ENCODE measurements at places on chromosomes 3 and 15. TPM values are rescaled to one million over a fixed set of nuclear protein-coding genes. Genes with fewer than 3 reads are reported as not detected.

GRCh38 chr3:116299646-116300081 is 145.6 kb downstream of the LSAMP start:
- no peak overlapping the region for H3K27ac ChIP-seq
- H3K4me1 ChIP-seq = no peaks in the 10 kb centered on the region
- H3K27me3 ChIP-seq = no peaks in the 10 kb centered on the region
- no peak for DNase-seq

DNA sequence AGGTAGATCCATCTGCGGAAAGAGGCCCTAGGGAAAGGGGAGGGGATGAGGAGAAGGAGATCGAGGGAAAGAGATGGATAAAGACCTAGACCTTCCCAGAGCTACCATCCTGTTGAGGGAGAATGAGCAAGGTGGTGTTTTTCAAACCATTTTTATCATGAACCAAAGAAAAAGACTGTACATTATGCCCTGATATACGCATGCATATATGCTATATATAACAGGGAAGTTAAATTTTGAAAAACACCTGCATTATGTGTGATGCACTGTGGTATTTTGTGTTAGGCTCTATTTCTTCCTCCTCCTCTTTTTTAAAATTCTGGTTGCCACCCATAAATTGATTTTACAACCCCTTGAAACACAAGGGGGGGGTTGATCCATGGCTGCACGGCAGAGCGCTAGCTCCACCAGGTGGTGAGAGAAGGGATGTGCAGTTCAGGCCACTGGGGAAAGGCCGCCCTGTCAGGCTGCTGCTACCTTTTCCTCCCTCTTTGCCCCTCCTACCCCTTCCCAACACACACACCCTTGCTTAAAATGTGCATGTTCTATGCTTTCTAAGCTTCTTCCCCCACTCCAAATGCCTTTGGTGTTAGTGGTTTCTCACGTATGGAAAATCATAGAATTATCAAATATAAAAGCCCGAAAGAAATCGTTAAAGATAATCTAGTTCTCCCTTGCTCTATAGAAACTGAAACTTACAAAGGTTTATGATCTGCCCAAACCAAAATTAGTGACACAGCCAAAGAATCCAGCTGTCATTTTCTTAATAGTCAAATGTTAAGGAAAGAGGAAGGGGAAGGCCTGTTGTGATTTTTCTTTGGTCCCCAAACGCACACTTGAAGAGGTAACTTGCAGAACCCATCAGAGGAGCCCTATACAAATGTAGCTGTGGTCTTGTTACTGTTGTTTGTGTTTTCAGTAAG is 262.0 kb upstream of the UMPS start:
- DNase-seq = peak; percentile 45
- H3K36me3 ChIP-seq = no peaks in the 10 kb centered on the region
- H3K4me1 ChIP-seq = no peaks in the 10 kb centered on the region
- peaks cover 17% of the 10 kb centered on the region for H3K27me3 ChIP-seq
- H3K4me3 ChIP-seq = no peak overlapping the region
- H3K27ac ChIP-seq = no peak overlapping the region

DNA sequence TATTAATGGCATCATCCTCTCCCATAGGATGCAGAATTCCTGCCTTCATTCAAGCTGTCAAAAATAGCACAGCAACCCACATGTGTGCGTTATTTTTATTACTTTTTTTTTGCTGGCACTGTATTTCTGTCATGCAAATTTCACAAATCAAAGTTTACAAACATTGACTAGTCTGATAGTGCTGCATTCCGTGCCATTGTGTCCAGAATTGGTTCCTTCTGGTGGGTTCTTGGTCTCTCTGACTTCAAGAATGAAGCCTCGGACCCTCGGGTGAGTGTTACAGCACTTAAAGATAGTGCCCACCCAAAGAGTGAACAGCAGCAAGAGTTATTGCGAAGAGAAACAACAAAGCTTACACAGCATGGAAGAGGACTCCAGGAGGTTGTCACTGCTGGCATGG is 490.2 kb downstream of the GABRG3 start:
- no peak for DNase-seq
- H3K36me3 ChIP-seq = no peaks in the 10 kb centered on the region
- H3K27ac ChIP-seq = no peak overlapping the region
- no peak overlapping the region for H3K4me3 ChIP-seq
- no peaks in the 10 kb centered on the region for H3K27me3 ChIP-seq

The RRP9 gene
- total RNA-seq = 29.2 TPM

The RBP2 gene
- not detected for total RNA-seq

The TMEM87A gene
- 31.2 TPM for total RNA-seq

The CPOX gene
- 63.8 TPM for total RNA-seq
